ENCODE measurements at places on chromosomes 2 and 18.

DNA sequence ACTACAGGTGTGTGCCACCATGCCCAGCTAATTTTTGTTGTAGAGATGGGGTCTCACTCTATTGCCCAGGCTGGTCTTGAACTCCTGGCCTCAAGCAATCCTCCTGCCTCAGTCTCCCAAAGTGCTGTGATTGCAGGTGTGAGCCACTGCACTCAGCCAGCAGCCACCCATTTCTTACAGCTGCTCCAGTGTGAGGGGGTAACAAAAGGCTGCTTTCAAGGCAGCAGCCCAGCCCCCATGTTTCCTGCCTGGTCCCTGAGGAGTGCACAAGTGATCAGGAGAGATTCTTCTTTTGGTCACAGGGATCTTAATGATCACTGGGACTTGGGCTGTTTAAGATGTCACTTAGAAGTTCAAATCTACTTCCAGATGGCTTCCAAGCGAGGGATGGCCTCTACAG is 15.2 kb upstream of the CXCR4 start:
- DNase-seq, result no peak

- no peak for DNase-seq
These were observed 363.5 kb upstream of the TNP1 start for GRCh38 chr2:217223222-217223930.

GRCh38 chr2:218854860-218855259 is 4.7 kb upstream of the WNT6 start:
- DNase-seq, result no peak

- no peak for DNase-seq
These were observed 50.6 kb downstream of the MAPRE2 start for GRCh38 chr18:35091841-35092240.

- no peak for DNase-seq
These were observed 18.1 kb downstream of the EPAS1 start for GRCh38 chr2:46315103-46315890.

- DNase-seq, result no peak
These were observed 123.0 kb downstream of the CYP26B1 start for GRCh38 chr2:72024451-72025175.

DNA sequence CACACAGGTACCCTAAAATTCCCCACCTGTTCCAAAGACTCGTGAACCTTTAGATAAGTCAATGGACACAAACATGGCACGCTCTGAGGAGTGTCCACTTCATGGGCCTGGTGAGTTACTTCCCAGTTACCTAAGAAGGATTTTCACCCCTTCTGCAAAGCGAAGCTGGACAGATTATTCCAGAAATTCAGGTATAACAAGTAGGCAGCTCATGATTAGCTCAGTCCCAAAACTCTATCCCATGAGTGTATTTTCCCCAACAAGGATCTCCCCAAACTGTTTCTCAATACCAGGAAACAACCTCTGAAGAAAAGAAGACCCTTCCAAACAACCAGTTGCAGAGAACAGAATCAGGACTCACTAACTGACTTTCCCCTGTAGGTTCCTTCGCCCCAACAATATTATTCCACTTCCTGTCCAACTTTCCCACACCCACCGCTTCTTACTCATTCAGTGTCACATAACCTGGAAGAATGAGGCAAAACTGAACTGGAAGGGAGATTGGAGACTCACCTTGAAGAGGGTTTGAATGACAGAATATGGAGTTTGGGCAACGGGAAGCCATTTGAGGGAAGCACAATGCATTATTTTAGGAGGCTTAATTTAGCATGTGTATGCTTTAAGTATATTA is 120.1 kb downstream of the ANTXR1 start:
- no peak for DNase-seq

DNA sequence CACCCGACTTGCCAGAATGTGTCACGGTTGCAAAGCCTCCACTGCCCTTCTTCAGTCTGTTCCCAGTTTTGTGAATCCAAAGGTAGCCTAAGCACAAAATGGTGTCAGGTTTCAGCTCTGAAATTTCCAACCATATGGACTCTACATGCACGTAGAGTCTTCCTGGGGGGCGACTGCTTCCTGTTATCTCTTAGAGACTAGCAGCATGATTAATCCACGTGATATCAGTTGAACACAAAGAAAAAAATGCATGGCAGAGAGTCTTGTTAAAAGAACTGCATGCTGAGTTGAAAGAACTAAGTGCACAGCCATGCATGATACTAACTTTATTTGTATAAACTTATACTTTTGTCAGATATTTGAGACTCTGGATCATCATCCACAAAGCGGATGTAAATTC is 404.4 kb downstream of the SOCS6 start:
- no peak for DNase-seq

DNA sequence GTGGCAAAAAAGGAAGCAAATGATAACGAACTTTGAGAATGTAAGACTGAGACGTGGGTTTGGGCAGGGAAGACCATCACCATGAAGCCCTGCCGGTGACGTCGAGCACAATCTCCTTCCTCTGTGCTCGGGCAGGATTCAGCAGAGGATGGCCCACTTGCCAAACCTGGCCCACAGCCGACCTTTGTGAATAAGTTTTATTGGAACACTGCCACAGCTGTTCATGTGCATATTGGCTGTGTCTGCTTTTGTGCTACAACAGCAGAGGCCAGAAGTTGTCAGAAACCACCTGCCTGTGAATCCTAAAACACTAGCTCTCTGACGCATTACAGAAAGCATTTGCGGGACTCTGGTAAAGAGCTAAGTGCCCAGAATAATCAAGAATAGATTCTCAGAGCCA is 223.9 kb downstream of the MYT1L start:
- DNase-seq, result no peak

- DNase-seq, result no peak
These were observed 76.2 kb downstream of the MOGAT1 start for GRCh38 chr2:222747526-222748160.

GRCh38 chr2:86372641-86373502 is 35.4 kb upstream of the REEP1 start:
- no peak for DNase-seq

GRCh38 chr2:224426656-224427055 is 24.7 kb upstream of the FAM124B start:
- DNase-seq, result no peak

- no peak for DNase-seq
These were observed 213.9 kb downstream of the GBX2 start for GRCh38 chr2:235954281-235954680.

DNA sequence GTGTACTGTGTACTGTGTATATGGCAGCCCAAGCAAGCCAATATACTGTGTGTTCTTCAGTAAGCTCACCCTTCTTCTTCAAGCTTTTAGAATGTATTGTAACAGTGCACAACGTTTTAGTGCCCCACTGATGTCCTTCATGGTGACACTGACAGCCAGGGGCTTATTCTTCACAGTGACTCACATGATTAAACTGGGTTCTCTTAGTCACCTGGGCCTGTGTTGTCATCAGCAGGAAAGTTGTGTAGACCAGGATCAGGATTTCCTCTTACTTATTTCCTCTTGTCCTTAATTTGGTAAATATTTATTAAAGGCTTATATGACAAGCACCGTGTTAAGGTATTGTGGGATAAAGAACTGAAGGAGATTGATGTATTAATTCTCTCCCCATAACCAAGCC is 67.9 kb upstream of the THOC1 start:
- DNase-seq, result no peak

DNA sequence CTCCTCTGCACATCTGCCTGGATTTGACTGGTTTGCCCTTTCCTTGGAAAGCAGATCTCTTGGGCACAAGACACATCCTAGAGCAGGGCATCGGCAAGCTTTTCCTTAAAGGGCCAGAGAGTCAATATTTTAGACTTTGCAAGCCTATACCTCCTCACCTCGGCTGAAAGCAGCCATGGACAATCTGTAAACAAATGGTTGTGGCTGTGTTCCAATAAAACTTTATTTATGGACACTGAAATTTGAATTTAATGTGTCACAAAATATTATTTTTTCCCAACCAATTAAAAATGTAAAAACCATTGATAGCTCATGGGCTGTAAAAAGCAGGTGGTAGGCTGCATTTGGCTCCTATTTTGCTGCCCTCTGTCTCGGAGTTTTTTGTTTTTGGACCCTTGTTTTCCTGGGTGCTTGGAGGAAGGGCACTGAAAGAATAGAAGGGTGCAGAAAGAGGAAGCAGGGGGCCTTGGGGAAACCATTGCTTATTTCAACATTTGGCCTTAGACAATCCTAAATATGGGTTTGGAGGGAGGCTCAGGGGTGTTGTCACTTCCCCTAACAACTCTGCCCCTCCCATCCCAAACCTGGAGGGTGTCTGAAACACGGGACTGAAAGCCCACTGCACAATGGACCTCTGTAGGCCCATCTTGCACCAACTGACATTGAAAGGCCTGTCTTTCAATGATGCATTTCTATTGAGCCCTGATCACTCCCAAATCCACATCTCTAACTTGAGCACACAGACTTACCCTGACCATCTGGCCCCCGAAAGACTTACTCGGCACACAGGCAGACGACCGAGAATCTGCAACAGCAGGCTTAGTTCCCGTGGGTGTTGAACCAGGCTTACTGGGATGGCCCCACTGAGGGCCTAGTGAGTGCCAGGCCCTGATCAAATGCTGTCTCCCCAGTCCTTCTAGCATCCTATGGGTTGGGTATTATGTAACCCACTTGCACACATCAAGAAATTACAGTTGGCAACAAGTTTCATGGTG is 7.1 kb upstream of the ZFP36L2 start:
- DNase-seq, result no peak

DNA sequence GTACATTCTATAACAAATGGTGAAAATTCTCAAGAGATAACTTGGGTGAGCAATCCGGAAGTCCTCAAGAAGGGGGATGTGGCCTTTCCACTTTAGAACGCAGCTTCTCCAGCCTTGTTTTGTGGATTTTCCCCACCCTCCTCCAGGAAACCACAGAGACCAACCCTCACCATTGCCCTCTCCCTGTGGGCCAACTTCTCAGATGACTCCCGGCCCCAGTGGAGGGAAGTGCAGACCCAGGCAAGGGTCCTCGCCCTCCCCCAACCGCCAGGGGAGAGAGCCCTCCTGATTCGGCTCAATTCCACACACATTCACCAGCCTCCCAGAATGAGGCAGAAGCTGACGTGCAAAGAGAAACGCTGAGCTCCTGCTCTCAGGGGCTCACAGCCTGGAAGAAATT is 277.2 kb downstream of the EIPR1 start:
- DNase-seq, result no peak

- no peak for DNase-seq
These were observed 84.9 kb downstream of the ICOS start for GRCh38 chr2:204021290-204022081.

- DNase-seq, result no peak
These were observed 4.4 kb upstream of the VIT start for GRCh38 chr2:36692121-36692520.

DNA sequence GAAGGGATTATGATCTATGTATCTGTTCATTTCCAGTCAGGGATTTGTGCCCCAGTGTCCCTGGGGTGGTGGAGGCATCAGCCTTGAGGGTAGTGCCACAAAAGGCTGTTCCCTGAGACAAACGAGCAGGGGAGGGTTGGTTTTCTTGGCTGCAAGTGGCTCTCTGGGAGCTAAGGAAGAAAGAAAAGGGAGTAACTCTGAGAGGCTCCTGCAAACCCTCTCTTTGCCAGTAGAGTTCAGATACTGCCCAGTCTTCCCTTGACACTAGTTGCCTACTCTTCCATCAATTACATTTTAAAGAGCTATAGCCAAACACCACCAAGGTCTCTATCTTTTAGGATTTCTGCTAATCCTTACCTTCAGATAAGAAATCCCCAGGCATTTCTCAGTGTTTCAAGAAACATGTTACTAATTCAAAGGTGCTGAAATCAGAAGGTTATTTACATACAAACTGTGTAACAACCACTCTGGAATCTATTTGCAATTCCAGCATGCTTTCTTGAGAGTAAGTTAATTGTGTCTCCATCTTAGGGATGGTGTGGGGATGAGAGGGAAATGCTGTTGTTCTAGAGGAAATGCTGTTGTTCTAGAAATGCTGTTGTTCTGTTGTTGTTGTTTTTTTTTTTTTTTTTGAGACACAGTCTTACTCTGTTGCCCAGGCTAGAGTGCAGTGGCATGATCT is 18.7 kb upstream of the KCTD1 start:
- DNase-seq, result no peak

GRCh38 chr2:112850588-112850987 is 14.0 kb upstream of the IL1B start:
- DNase-seq, result no peak

- DNase-seq, result no peak
These were observed 251.7 kb downstream of the BCL11A start for GRCh38 chr2:60301726-60302125.

- no peak for DNase-seq
These were observed 289.0 kb downstream of the ALPK2 start for GRCh38 chr18:58339890-58340289.

GRCh38 chr18:70330887-70331286 is 42.0 kb downstream of the SOCS6 start:
- DNase-seq, result no peak

DNA sequence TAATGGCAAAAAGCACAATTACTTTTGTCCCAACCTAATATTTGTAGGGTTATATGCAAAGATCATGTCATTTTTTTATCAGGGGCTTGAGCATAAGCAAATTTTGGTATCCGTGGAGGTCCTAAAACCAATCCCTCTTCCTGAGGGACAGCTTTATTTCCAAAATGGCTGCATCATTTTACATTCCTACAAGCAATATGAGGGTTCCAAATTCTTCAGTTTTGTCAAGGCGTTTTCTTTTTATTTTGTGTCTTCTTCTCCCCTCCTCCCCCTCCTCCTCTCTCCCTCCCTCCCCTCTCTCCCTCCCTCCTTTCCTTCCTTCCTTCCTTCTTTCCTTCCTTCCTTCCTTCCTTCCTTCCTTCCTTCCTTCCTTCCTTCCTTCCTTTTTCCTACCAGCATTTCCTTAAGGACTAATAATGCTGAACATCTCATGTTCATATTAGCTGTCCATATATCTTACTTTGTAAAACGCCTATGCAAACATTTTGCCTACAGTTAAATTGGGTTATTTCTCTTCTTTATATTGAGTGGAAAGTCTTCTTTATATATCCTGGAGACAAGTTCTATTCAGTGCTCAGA is 881.8 kb downstream of the DCDC2C start:
- no peak for DNase-seq
